ENCODE measurements at places on chromosomes 6 and 20.
A peak's percentile ranks its signal among the peaks of the same experiment; 100 is the strongest.

DNA sequence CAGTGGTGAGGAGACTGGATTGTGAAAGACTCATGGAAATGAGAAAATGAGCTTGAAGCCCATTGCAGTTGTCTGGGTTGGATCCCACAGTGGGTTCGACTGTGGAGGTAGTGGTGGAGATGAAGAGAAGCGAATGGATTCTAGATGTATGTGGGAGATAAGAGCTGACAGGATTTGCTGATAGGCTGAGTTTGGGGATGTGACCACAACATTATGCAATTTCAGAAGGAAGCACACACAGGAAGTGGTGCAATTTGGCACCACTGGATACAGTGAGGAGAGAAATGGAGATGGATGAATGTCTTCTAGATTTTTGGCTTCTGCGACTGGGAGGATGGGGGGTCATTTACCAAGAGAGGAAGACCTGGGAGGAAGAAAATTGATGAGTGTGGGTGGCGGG is 64.4 kb upstream of the MAFB start:
- peaks cover 3% of the 10 kb centered on the region for H3K27me3 ChIP-seq
- no peak overlapping the region for H3K4me3 ChIP-seq
- H3K4me1 ChIP-seq = peaks cover 5% of the 10 kb centered on the region
- H3K36me3 ChIP-seq = no peaks in the 10 kb centered on the region

GRCh38 chr6:144619966-144620365 is 334.8 kb downstream of the UTRN start:
- DNase-seq = no peak
- H3K27me3 ChIP-seq = no peaks in the 10 kb centered on the region
- H3K4me3 ChIP-seq = no peak overlapping the region
- no peaks in the 10 kb centered on the region for H3K36me3 ChIP-seq
- H3K27ac ChIP-seq = peak overlapping the region; percentile 4

DNA sequence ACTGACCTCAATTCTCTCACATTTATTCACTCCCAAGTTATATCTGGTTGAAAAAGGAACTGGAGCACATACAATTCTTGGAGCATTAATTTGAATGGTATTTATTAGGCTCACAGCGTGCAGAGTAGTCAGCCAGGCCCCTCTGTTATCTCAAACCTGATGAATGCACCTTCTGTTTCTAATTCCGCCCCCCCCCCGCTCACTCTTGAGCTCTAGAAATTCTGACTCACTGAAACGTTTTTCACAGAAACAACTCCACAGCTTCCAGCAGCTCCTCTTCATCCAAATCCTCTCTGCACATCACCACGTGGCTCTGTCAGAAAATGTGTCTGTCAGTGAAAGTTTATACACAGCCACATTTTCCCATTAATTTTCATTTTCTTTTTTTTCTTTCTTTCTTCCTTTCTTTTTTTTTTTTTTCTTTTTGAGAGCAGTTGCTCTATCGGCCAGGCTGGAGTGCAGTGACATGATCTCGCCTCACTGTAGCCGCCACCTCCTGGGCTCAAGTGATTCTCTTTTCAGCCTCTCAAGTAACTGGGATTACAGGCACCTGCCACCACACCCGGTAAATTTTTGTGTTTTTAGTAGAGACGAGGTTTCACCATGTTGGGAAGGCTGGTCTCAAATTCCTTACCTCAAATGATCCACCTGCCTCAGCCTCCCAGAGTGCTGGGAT is 109.4 kb downstream of the TBXT start:
- H3K27ac ChIP-seq = no peak overlapping the region
- H3K4me3 ChIP-seq = no peak overlapping the region
- no peak for DNase-seq
- peaks cover 15% of the 10 kb centered on the region for H3K36me3 ChIP-seq
- H3K4me1 ChIP-seq = peaks cover 16% of the 10 kb centered on the region

- no peaks in the 10 kb centered on the region for H3K27me3 ChIP-seq
- DNase-seq = no peak
- H3K27ac ChIP-seq = no peak overlapping the region
- H3K4me1 ChIP-seq = peaks cover 5% of the 10 kb centered on the region
These were observed 24.9 kb upstream of the EDN1 start for GRCh38 chr6:12265296-12265695.

- no peaks in the 10 kb centered on the region for H3K36me3 ChIP-seq
- DNase-seq = no peak
- no peak overlapping the region for H3K27ac ChIP-seq
- no peak overlapping the region for H3K4me3 ChIP-seq
These were observed 182.4 kb downstream of the TSHZ2 start for GRCh38 chr20:53154540-53154939.

DNA sequence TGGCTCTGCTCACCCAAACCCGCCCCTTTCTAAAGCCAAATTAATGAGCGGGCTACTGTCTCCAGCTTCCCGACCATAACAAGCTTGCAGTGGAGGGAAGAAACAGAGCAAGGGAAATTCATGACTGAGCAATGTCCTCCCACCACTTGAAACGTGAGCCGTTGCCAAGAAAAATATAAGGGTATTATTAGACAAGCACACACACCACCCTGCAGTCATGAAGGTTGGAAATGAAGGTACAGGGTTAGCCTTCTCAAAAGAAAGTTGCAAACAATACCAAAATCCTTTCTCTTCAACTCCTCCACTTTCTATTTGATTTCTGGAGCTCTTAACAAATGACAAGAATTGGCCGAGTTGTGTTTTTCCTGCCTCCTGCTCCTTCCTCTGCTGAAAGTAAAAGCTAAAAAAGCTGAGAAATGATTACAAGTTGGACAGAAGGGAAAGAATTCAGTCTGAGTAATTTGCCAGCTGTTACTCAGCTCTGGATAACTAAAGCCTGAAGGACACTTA is 151.1 kb upstream of the B3GAT2 start:
- no peak overlapping the region for H3K4me3 ChIP-seq
- no peak overlapping the region for H3K27ac ChIP-seq
- no peak for DNase-seq
- H3K36me3 ChIP-seq = no peaks in the 10 kb centered on the region
- H3K27me3 ChIP-seq = no peaks in the 10 kb centered on the region

- no peak for DNase-seq
- H3K27ac ChIP-seq = no peak overlapping the region
- H3K27me3 ChIP-seq = no peaks in the 10 kb centered on the region
- H3K36me3 ChIP-seq = no peaks in the 10 kb centered on the region
These were observed 252.3 kb downstream of the NKAIN2 start for GRCh38 chr6:124055963-124056362.

- H3K36me3 ChIP-seq = no peaks in the 10 kb centered on the region
- no peak overlapping the region for H3K4me3 ChIP-seq
- H3K27ac ChIP-seq = no peak overlapping the region
- no peaks in the 10 kb centered on the region for H3K27me3 ChIP-seq
These were observed 88.9 kb downstream of the PERP start for GRCh38 chr6:138018297-138018696.

DNA sequence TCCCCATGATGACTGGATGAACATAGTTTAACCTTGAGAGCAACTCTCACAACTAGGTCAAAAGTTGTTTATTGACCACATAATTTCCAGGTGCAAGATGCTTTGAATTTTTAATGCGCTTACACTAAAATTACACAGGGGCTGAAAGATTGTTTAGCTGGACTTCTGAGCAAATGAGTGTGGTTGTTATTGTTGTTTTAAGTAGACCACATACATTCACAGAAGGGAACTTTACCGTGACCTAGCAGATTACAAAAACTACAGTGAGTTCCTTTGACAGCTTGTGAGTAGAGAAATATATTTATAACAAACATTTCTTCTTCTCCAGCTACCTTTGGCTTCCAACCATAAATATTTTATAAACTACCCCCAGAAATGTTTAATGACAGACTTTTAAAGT is 178.9 kb downstream of the UST start:
- peaks cover 6% of the 10 kb centered on the region for H3K36me3 ChIP-seq
- 0 out of 2 replicates have a peak overlapping the region, but pooled peaks have one; percentile 49 for H3K27ac ChIP-seq
- no peak for DNase-seq
- H3K27me3 ChIP-seq = no peaks in the 10 kb centered on the region
- no peak overlapping the region for H3K4me3 ChIP-seq

DNA sequence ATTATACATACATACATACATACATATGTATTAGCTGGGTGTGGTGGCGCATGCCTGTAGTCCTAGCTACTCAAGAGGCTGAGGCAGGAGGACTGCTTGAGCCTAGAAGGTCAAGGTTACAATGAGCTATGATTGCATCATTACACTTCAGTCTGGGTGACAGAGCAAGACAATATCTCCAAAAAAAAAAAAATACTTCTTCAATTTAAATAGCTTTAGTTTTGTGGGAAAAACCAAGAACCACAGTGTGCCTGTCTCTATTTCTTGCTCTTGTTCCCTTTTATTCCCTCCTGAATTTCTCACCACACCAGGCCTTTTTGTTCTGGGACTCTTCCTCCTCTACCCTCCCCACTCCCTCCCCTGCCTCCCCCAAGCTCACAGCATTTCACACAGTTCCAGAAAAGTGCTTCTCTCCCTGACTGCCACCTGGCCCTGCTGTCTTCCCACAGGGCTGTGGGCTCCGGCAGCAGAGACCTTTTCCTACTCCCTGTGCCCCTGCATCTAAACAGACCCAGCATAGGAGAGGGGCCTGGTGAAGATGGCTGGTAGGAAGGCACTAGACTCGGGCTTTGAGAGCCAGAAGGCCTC is 1.3 kb downstream of the C20orf203 start:
- H3K4me1 ChIP-seq = peaks cover 39% of the 10 kb centered on the region
- H3K27ac ChIP-seq = peak overlapping the region; percentile 61
- H3K4me3 ChIP-seq = no peak overlapping the region
- no peak for DNase-seq
- no peaks in the 10 kb centered on the region for H3K36me3 ChIP-seq

DNA sequence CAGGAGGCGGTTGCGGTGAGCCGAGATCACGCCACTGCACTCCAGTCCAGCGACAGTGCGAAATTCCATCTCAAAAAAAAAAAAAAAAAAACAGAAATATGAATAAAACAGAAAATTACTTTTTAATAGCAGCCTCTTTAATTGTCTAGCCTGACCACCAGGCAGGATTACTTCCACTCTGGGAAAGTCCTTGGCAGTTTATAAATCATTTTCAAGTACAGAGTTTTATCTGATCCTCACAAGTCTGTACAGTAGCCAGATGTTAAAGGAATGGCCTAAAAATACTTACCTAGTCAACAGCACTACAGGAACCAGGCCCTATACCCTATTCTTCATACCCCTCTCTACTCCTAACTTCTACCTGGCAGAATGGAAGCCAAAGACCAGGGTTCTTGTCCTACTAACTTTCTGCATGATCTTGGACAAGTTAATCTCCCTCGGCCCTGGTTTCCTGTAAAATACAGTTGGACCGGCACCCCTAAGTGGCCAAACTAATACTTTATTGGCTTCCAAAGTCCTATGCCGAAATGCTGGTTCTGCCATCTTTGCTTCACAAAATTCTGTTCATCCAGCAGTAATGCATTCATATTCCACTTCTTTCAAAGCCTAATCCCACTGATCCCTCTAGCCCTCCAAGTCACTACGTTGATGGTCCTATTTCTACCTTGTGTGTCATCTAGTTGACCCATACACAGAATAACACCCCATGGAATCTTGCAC is 1.9 kb downstream of the EIF2S2 start:
- H3K27ac ChIP-seq = peak overlapping the region; percentile 99
- no peak for DNase-seq
- peaks cover 2% of the 10 kb centered on the region for H3K27me3 ChIP-seq
- peaks cover 38% of the 10 kb centered on the region for H3K4me1 ChIP-seq
- H3K36me3 ChIP-seq = peaks cover 39% of the 10 kb centered on the region
- H3K4me3 ChIP-seq = peak overlapping the region; percentile 94

DNA sequence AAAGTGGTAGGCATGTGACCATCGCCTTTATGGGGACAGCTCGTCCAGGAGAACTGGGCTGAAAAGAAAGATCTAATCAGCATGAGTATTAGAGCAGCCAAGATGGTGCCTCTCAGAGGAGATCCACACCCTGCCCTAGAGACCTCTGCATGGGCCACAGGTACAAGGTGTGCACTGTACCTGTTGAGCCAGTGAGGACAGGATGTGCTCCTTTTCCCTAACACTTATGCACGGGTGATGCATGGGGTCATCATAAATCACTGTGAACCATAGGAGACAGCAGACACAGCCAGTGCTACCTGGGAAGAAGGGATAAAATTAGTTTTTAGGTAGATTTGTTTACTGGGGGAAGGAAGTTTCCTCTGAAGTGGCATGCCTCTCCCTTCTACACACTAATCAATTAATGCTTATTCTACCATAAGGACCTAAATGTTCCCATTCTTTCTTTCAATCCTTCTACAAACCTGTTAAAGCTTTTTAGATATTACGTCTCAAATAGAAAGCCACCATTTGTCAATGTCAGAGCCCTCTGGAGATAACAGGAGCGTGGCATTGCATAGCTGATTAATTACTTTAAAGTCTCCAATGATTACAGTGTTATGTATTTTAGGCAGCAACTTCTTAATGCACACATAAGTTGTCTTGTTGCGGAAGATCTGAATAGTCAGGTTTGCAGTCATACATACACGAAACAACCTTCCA is 13.6 kb downstream of the SLC17A2 start:
- no peaks in the 10 kb centered on the region for H3K27me3 ChIP-seq
- no peaks in the 10 kb centered on the region for H3K36me3 ChIP-seq
- H3K4me3 ChIP-seq = no peak overlapping the region
- DNase-seq = no peak
- H3K27ac ChIP-seq = no peak overlapping the region
- H3K4me1 ChIP-seq = 0 out of 2 replicates have a peak, but pooled peaks cover 4% of the 10 kb centered on the region

DNA sequence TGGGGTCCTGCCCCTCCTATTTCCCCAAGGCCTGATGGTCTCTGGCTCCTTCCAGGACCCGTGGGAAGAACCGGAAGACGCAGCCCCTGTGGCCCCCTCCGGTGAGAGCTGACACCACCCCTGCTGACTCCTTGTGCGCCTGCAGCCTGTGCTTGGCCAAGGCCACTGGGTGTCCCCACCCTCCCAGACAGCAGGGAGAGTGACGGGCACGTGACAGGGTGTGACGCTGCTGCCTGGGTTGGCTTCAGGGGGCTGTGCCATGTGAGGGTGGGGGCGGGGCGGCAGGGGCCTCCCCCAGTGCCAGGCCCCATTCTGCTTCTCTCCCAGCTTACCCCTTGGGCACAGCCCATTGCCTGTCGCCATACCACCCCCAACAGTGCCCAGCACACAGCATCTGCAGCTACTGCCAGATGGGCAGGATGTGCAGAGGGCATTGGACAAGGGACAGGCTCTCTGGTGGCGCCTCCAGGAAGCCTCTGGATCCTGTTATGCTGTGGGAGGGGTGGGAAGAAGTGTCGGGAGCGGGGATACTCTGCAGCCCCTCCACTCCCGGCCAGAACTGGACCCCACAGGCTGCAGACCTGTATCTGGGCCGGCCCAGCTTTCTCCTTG is 2.9 kb downstream of the BIRC7 start:
- no peak for DNase-seq
- peaks cover 8% of the 10 kb centered on the region for H3K4me1 ChIP-seq
- H3K27ac ChIP-seq = no peak overlapping the region
- H3K36me3 ChIP-seq = no peaks in the 10 kb centered on the region
- H3K27me3 ChIP-seq = no peaks in the 10 kb centered on the region

DNA sequence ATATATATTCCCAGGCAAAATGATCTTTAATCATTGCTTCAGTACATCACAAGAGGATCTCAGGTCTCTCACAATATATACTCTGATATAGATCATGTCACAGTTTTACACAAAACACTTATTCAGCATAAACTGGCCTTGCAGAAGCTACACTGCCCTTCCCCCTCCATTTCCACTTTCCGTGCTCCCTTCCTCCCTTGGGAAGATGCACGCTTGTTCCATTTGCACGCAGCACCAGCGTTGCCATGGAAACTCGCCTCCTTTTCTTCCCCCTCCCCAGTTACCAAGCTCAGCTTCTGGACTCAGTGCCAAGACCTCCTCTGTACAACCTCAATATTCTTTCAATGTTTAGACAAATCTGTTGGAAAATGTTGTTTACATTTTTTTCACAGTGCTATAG is 154.6 kb downstream of the RFPL4B start:
- H3K4me1 ChIP-seq = peaks cover 25% of the 10 kb centered on the region
- no peak overlapping the region for H3K27ac ChIP-seq

Data from WTC11 (cell line).